Colonic mucosa (tissue), 4 donors: ENCODE measurements at places on chromosomes 6 and 20.

DNA sequence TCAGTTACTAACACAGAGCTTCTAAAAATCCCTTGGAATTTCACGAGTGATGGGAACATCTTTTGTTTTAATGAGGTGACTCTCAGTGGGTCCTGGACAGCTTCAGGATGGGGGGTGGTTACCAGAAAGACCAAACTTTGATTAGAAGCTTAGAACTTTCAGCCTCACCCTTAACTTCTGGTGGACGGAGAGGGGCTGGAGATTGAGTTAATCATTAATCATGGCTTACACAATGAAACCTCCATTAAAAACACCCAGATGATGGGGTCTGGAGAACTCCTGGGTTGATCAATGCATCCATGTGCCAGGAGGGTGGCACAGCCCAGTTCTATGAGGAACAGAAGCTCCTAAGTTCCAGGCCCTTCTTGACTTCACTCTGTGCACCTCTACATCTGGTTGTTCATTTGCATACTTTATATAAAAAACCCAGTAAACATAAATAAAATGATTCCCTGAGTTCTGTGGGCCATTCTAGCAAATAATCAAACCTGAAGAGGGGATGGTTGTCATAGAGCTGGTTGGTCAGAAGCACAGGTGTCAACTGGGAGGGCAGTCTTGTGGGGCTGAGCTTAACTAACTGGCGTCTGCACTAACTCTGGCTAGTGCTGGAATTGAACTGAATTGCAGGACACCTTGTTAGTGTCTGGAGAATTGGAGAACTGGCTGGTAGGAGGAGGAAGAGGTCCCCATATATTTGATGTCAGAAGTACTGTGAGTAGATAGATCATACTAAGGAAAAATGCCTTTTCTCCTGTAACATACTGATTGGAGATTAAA, 10.3 kb downstream of the RMND1 start:
- DNase-seq, result no peak

GRCh38 chr6:31351401-31352309, 5.3 kb downstream of the HLA-B start:
- no peak for DNase-seq

DNA sequence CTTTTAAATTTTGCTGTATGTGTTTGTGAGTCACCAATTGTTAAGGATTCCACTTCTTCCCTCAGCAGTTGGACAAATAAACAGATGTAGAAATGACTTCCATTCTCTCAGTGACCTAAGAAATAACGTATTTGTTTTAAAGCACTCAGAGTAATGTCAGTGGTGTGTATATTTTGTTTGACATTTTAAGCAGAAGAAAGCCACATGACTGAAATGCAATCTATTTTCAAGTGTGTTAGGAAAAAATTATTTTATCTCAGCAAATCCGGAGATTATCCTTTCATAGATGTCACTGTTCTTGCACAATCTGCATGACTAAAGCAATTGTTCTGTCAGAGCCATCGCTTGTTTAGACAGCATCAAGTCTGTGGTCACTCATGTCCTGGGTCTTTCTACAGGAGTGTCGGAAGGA, 77.1 kb downstream of the JAG1 start:
- DNase-seq, result no peak

DNA sequence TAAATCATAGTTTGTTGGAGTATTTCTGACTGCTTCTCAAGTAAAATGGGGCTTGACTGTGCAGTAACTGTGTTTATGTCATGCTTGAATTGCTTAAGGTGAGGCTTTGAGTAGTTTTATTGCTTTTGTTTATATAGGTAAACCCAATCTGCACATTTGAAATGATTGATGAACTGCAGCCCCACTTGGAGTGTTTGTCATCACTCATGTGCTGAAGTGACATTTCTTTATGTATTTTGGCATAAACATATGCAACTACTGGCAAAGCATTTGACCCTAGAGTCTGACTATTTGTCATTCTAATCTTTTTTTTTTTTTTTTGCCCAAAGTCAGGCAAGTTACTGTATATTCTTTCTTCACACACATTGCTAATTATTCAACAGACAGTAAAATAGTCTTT, 491.4 kb upstream of the POU3F2 start:
- DNase-seq, result no peak

DNA sequence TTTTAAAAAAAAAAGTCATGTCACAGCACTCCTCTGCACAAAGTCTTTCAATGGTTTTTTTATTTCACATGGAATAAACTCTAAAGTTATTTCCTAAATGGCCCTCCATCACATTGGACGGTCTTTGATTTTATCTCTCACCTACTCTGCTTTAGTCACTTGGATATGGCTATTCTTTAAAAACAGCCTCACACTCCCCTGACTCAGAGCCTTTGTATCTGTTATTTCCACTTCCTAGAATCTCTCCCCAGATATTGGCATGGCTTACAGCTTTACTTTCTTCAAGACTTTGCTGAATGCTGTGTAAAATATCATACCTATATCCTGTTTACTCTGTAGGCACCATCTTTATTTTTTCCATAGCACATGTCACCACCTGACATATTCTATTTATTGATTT, 194.7 kb upstream of the MCHR2 start:
- DNase-seq, result no peak

DNA sequence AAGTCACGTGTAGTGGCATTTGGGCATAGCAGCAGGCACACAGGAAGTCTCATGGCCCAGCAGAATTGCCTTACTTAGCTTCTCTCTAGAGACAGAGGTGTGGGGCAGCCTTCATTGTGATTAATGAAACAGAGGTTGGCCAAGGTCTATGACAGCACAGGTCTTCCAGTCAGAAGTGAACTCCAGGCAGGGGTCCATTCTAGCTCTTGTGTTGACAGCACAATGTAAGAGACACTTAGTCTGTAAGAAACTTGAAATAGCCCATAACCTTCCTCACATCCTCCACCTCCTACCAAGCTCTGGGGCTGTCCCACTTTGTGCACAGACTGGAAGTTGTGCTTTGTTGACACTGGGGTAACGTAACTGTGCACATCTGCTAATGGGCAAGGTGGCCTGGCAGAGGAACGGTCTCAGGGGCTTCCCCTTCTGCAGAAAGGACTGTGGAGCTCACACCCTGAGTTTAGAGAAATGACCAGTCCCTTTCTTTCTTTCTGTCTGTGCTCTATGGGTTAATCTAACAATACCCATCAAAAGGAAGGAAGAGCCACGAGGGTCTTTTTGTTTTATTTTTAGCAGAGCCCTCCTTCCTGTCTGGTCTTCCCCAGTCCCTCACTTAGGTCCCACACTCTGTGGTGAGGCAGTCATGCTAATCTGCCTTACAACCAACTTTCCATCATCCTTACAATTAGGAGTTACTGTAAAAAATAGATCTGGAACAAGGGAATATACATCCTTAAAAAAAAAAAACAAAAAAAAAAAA, 35.6 kb upstream of the TAGAP start:
- DNase-seq, result peak; percentile 9

DNA sequence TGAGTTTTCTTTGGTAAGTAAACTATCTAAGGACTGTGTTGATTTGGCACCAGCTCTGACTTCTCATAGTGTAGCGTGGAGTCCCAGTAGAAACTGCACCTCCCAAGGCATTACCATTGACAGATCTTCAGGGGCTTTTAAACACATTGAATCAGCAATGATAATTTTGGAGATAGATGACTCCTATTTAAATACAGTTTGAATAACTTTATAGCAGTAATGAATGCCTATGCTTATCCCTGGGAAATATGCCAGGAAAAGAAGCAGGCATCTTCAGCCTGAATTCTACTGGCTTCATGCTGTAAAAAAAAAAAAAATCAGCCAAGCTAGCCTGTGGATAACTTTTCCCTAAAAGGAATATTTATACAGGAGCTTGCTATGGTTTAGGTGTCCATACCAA, 895.9 kb downstream of the EYS start:
- no peak for DNase-seq

GRCh38 chr6:166747644-166748595, 120.9 kb upstream of the RPS6KA2 start:
- no peak for DNase-seq

GRCh38 chr6:135094403-135094821, 39.8 kb upstream of the HBS1L start:
- no peak for DNase-seq

GRCh38 chr6:145798530-145798929, 16.1 kb downstream of the FBXO30 start:
- no peak for DNase-seq

DNA sequence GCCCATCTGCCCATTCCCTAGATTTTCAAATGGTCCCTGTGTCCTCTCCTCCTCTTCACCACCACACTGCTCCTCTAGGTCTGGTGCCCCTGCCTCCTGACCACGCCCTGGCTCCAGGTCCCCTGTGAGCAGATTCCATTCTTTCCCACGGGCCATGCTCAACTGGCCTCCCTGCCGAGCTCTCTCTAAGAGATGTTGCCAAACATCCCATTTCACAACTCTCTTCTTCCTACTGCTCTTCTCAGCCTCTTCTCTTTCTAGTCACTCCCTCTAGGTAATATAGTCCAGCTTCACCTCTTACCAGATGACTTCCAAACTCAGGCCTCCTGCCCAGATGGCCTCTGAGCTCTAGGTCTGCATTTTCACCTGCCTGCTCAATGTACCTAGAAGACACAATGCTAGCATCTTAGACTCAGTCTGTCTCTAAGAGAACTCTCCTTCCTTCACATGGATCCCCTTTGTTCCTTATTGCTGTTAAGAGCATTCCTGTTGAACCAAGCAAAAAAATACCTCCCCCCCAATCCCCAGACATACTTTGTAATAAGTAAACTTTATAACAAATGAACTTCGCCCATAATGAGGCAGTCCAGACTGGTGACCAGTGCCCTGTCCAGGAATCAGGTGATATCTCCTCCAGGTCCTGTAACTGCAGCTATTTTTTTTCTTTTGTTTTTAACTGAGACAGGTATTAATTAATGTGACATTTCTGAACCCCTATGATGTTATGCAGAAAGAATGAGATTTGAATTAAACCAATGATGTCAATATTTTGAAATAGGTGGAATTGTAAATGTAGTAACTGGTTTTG, 79.0 kb downstream of the LYRM4 start:
- no peak for DNase-seq

DNA sequence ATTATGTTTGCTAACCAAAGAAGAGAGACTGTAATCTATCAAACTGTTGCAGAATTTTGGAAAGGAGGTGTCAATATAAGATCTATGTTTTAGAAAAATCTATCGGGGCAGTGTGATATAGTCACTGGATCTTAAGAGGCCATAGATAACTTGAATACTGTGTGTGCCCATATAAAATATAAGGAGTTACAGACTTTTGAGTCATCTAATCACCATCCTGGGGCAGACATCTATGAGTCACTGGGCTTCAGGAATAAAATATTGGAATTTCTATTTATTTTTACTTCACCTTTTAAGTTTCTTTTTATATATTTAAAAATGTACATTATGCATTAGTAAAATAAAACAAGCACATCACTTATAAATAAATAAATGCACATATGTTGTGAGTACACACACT, 509.3 kb upstream of the MAN1A1 start:
- DNase-seq, result no peak

GRCh38 chr6:90222724-90223198, 73.9 kb downstream of the BACH2 start:
- DNase-seq, result no peak

DNA sequence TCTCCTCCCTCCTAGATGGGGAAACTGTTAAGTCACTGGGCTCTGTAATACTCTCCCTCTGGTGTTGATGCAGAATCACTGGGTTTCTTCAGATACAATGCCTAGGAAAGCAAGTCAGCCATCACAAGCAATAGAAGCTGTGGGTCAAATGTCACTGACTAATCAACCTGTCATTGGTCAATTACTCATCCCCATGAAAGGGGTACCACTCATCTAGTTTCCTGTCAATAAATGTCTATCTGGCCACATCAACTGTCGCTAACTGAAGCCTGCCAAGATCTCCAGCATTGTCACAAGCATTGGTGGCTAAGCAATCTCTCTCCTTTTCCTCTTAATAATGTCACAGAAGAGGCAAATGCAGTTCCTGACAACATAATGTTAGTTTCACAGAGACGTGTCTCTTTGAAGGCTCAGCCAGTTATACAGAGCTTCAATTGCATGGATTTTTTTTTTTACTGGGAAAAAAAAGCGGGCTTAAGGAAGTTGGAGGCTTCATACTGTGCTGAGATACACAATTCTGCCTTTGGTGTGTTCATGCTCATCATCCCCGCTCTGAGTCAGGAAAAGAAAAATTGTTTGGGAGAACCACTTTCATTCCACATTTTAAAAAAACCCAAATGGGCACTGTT, 355.9 kb downstream of the BTBD9 start:
- no peak for DNase-seq

- no peak for DNase-seq
Observed at GRCh38 chr20:43138061-43138770, 51.5 kb downstream of the PTPRT start.

- no peak for DNase-seq
Observed at GRCh38 chr6:455006-455585, 63.5 kb downstream of the IRF4 start.

GRCh38 chr6:117072781-117073180, 192.6 kb upstream of the VGLL2 start:
- DNase-seq, result no peak

DNA sequence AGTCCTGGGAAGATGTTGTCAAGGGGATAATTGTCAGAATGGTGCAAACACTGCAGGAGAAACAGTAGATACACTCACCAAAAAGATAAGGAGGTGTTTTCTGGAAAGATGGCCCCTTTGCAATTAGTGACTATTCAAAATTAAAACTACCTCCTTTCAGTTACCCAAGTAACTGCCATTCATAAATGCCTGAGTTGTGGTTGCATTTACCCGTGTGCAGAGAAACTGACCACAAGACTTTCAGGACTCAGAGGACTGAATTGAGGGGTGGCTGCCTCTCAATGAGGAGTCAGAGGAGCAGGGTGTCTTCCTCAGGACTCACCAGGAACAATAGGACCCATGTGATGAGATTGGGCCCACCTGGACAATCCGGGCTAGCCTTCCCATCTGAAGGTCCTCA, 39.0 kb downstream of the GCM1 start:
- DNase-seq, result no peak

GRCh38 chr6:40398810-40399477, 188.2 kb downstream of the LRFN2 start:
- no peak for DNase-seq

DNA sequence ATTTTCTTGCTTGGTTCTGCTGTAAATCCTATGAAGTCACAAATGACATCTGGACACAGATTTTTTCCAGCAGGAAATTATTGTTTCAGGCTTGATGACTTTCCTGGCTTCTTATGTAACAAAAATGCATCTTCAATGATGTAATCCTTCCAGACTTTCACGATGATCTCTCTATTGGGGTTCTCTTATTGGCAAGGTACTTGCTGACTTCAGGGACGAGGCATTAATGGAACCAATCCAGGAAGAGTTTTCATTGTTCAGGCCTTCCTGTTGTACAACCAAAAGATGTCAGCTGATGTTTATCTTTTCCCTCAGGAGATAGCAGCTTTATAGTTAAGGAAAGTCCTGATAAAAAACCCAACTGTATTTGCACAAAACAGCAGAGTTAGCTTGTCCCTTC, 118.5 kb upstream of the MMS22L start:
- DNase-seq, result no peak

- DNase-seq, result no peak
Observed at GRCh38 chr6:5192135-5192794, 68.5 kb downstream of the LYRM4 start.
